ENCODE measurements at places on chromosomes 13 and 19.

DNA sequence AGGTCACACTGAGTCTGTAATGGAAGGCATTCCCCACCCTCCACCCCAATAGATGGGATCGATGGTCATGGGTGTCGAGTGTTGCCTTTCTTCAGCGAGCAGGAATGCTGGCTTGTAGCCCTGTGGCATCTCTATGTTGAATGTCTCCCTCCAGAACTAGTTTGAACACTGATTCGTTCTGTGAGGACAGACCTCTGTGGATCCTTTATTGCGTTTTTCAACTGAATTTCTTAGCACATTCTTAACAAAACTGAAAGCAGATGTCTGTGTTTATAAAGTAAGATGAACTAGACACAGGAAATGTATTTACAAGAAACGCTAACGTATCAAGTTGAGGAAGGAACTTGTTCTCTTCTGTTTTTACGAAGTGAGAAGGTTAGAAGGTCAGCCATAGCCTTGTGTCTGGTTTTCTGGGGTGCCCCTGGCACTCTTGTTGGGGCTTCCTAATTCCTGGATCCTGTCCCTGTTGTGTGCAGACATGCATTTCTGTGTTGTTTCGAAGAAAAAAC is 36.8 kb upstream of the TM9SF2 start:
- peak; percentile 72 for DNase-seq

DNA sequence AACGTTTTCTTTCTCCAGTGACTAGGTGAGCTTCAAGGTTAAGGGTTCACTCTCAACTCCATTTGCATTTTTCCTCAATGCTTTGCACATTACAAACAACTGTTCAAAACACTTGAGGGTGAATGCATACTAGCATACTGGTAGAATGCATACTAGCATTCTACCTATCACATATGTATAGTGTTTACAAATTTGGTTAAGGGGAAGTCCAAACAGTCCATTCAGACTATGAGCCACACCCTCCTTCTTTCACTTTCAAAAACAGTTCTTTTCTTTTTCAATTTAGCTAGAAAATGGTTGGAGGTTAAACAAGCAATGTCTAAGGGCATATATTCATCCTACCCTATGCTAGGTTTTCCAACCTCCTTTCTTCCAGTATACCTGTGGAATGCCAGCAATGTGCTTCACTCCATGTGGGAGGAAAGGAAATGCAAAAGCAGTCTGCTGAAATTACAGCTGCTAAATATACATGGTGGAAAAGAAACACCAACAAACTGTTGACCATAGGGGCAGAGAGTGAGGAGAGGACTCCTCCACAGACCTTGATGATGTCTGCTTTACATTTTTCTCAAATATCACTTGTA is 102.6 kb downstream of the DOCK9 start:
- DNase-seq, result no peak

DNA sequence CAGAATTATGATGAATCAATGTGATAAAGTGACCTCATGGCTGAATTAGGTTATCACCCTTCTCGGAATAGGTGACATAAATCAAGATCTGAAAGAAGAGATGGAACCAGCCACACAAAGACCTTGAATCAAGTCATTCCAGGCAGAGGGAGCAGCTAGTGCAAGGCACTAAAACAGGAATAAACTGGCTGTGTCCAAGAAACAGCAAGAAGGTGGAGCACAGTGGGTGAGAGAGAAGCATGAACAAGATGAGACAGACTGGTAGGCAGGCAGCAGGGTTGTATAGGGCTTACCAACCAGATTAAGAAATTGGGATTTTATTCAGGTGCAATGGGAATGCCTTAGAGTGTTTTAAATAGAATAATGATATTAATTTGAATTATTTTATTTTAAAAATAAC is 470.3 kb downstream of the PCDH20 start:
- no peak for DNase-seq

DNA sequence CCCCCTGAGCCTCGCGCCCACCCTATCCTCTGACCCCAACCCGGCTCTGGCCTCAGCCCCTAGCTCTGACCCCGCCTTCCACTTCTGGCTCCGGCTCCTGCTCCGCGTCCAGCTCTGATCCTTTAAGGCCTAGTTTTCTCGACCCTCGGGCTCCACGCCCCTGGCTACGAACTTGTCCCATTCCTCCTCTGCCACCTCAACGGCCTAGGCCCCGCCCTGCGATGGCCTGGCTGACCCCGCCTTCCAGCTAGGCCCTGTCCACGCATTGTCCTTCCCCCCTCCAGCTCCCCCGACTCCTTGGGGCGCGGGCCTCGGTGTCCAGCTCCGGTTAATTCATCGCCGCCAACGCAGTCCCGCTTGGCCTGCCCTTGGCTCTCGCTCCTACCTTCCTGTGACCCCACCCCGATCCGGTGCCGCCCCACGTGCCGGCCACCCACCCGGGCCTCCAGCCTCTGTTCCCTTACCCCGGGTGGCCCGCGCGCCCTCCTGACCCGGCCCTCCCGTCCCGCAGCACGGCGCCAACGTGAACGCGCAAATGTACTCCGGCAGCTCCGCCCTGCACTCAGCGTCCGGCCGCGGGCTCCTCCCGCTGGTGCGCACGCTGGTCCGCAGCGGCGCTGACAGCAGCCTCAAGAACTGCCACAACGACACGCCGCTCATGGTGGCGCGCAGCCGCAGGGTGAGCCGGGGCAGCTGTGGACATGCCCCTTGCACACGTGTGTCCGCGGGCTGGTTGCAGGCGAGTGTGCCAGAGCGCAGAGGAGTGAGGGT is 9.4 kb downstream of the BCL3 start:
- peak; percentile 93 for DNase-seq

DNA sequence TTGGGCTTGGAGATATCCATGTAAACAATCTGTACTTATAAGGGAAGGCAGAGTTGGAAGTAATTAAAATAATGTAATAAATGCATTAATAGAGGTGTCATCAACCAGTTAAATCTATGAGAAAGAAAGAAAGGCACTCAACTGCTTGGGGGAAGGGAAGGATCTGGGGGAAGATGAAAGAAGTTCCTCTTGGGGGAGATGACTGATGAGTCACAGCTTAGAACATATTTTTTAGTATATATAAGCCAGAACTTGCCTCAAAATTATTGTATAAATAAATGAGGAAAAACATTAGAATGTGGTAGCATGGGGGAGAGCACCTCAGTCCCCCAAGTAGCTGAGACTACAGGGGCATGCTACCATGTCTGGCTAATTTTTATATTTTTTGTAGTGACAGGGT is 205.8 kb downstream of the GGACT start:
- DNase-seq, result no peak

DNA sequence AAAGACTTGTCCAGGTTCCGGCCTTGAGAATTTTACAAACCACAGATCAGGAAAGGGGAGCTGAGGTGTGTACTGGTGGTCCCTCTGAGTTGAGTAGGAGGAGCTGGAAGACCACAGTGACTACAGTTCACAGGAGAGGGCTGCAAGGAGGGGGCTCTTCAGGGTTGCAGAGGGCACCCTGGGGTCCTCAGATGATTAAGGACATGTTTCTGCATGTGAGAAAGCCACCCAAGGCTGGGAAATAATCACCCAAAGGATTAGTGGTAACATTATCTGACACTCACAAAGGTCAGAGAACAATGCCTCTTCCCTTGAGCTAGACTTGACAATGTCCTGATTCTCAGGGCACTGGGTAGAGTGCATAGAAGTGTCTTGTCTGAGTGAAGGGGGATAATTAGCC is 540.4 kb downstream of the IRS2 start:
- no peak for DNase-seq

DNA sequence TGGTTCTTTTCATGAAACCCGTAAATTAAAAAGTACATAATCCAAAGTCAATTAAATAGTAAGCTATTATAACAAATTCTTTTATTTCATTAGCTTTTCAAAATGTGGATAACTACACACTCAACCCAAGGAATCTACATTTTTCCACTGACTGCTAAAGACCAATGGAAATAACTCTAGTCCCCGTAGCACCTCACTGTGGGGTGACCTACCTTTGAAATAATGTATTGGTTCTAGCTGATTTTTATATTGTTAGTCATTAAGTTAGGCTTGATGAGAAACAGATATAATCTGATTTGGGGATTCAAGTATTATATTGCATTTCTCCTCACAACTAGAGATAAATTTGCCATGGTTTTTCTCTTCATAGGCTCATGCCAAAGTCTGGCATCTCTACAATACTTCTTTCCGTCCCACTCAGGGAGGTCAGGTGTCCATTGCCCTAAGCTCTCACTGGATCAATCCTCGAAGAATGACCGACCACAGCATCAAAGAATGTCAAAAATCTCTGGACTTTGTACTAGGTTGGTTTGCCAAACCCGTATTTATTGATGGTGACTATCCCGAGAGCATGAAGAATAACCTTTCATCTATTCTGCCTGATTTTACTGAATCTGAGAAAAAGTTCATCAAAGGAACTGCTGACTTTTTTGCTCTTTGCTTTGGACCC is 37.3 kb downstream of the KL start:
- DNase-seq, result no peak

- DNase-seq, result peak; percentile 56
Measured at GRCh38 chr19:47021536-47022139, 2.0 kb downstream of the NPAS1 start.
